Left hindlimb (tissue), 1 donor: ENCODE measurements at places on chromosomes 16 and 17.
A peak's percentile ranks its signal among the peaks of the same experiment; 100 is the strongest.

DNA sequence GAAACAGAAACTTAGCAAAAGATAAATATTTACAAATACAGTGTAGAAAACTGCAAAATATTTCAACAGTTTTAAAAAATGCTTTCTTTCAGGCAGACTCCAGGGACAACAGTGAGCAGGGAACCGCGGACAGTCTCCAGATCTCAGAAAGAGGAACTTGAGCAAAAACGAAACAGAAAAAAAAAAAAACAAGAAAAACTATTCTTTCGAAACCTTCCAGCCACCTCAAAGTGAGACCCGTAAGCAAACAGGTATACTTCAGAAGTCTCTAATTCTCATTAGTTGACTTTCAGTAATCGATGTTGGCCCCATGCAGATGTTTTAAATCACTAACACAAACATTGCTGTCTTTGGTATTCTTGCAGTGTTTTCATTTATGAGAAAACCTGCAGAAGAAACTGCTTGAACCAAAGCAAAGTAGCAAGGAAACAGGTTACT, 15.7 kb upstream of the CCL1 start:
- DNase-seq = no peak

DNA sequence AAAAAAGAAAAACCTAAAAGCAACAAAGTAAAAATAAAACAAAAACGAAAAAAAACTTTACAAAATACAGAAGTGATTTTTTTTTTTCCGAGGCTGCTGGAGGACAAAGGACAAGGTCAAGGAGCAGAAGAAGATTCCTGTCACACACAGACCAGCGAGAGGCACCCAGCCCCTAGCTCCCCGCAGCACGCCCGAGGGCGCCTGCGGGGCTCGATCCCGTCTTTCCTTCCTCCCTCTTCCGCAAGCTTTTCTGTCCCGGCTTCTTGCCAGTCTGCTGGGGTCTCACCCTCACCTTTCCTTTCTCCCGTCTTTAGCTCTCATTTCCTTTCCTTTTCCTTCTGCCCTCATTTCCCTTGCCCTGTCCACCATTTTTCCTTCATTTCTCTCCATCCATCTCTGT, 66.1 kb upstream of the DNAH17 start:
- no peak for DNase-seq

GRCh38 chr17:48545022-48545375, at the start of gene HOXB2:
Gene HOXB2, minus strand, starts transcription at chr17:48545109. Its CDS starts 198 bp downstream, at chr17:48544911.
- DNase-seq = no peak

GRCh38 chr17:28527859-28528258, 21.7 kb downstream of the FOXN1 start:
- no peak for DNase-seq

DNA sequence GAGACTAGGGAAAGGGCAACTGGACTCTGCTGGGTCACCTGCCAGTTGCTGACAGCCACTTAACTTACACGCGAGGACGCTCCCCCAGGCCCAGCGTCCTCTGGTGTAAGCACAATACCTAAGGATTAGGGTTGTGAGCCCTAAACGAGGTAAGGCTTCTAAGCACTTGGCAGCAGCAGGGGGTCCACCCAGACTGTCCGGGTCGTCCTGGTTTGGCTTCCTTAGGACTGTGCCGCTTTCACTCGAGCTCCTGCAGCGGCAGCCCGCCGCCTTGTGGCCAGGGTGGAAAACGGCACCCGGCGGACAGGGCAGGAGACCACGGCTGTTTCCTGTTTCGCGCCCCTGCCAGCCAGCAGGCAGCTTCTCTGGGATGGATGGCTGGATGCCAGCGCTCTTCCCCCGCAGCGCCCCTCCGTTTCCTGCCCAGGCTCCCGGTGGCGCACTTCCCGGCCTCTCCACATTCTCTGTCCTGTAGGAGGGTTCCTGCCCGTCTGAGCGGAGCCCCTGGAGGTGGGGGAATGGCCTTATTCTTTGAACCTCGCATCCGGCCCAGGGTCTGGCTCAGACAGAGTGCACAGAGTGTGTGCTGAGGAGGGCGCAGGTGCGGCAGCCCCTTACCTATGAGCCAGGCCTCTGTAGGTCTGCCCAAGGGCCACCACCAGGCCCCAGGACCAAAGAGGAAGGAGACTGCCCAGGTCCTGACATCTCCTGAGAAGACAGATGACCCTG, 47.0 kb upstream of the AMZ2 start:
- DNase-seq = peak; percentile 84
